ENCODE measurements at places on chromosomes 7 and 10.

GRCh38 chr7:37732253-37732652, 48.7 kb downstream of the GPR141 start:
- no peak for DNase-seq

DNA sequence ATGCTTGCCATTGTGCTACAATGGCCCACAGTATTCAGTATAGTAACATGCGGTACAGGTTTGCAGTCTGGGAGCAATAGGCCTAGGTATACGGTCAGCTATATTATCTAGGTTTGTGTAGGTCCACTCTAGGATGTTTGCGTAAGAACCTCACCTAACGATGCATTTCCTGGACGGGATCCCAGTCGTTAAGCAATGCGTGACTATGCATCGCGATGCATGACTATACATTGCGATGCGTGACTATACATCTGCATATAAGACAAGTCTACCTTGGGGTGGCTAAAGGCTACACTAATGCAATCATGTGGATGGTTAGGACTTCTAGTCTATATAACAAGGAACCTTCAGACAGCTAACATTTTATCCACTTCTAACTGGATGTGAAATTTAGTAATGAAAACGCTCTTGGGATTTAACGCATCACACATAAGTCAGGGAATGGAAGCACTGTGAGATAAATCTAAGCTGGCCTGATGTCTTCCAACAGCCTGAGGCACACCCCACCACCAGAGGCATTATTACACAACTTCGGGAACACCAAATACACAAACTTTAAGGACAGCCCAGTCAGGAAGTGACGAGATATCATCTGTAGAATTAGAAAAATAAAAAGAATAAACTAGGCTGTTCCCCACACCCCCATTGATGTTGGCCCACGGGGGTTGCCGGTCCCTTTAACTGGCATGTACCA, 9.2 kb downstream of the GNA12 start:
- no peak for DNase-seq

- DNase-seq: no peak
Observed at GRCh38 chr10:114367351-114368056, 36.8 kb downstream of the AFAP1L2 start.

DNA sequence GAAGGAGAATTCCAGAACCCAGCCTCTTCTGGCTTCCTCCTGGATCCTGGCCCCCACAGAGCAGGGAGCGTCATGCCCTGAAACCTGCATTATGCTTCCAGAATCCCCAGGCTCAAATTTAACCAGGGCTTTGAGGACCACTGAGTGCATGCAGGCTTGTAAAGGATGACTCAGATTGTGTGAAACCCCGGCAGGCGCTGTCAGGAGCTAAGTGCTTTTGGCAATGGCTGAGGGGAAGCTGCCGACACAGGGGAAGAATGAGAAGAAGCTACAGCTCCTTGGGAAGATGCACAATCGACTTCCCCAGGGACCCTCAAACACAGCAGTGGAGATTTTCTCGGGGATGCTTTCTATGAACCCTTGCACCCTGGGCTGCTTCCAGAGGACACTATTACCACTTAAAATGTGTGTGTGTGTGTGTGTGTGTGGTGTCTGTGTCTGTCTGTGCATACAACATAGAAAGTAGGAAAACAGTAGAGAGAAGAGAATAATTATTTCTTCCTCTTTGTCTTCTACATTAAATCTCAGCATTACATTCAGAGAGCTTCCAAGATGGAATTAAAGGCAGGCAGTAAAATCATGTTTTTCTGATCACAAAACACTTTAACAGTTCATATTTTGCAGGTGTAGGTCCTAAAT, 183.5 kb upstream of the INHBA start:
- DNase-seq: no peak

DNA sequence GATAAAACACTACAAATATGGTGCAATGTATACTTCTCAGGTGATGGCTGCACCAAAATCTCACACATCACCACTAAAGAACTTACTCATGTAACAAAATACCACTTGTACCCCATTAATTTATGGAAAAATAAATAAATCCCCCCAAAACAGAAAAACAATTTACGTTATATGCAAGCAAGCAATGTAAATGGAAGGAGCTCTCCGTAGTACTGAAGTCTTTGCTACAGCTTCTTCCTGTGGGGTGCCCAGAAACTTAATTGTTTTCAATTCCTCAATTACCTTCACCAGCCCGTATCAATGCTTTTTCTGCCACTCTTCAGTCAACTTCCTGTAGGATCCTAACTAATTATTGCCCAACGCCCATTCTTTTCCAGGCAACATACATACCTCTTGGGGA, 138.1 kb downstream of the RELN start:
- no peak for DNase-seq

DNA sequence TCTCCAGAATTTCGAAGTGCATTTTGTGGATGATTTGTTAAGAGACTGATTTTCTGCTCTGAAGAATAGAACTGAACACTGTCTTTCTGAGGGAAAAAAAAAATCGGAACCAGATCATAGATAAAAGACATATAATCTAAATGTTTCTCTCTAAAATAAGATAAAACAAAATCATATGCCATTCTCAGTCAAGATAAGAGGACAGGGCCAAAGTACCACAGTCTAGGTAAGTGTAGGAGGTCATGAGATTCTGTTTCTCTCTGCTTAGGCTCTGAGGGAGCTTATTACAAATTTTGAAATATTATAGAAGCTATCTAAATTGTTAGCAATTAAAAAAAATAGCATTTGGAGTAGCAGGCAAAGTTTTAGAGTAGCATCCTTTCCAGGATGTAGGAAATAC, 702 bp upstream of the AOAH start:
- DNase-seq: no peak

DNA sequence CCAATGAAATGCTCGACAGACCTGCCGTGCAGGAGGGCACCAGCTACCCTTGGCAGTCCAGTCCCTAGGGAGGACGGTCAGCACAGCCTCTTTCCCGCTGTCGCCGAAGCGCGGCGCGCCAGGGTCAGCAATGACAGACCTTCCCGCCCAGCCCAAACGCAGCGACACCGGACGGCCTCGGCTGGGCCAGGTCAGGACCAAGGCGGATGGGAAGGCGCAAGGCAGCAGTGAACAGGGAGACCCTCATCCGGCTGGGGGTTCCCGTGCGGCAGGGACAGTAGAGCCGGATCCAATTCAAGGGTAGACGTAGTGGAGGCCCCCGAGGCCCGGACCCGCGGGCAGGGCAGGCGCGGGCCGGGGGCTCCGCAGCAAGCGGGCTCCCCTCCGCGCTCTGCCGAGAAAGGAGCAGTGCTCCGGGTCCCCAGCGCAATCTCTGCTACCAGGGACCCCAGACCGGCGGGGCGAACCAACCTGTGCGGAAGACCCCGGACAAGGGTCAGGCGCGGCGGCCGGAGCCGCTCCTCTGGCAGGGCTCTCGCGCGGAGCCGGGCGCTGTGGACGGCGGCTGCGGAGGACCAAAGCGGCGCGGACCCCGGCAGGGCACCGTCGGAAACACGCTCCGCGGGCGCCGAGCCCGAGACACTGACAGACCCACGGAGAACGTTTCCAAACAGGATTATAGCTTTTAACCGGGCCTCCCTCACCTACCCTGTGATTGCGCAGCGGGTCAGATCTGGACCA, at the start of gene SEC31B:
TSS of gene SEC31B (minus strand) at position 551 of the 741 bp plus-strand sequence. CDS start 2,909 bp downstream, outside the sequence.
- no peak for DNase-seq

- no peak for DNase-seq
Observed at GRCh38 chr7:35035511-35035961, 1.7 kb downstream of the DPY19L1 start.

- no peak for DNase-seq
Observed at GRCh38 chr10:17340144-17340829, 112.2 kb downstream of the VIM start.
